Mammary microvascular endothelial cell (primary cell): ENCODE measurements at places on chromosomes 11 and 22. TPM values are rescaled to one million over a fixed set of nuclear protein-coding genes. Genes with fewer than 3 reads are reported as not detected.

CD3G gene
- total RNA-seq: not detected in 2 replicates

BEST1 gene
- total RNA-seq: not detected in 2 replicates

CHADL gene
- total RNA-seq: 3.1 and 3.8 TPM in 2 replicates

MS4A6E gene
- total RNA-seq: not detected in 2 replicates

LSP1 gene
- total RNA-seq: 0.20 TPM in 1 of 2 replicates, not detected in the other

EEF1G gene
- 1,562 and 1,604 TPM in 2 replicates for total RNA-seq

OR4C45 gene
- total RNA-seq: not detected in 2 replicates

XNDC1N gene
- total RNA-seq: 2.1 and 4.9 TPM in 2 replicates

DEUP1 gene
- total RNA-seq: not detected in 2 replicates

DMC1 gene
- 0.53 and 1.9 TPM in 2 replicates for total RNA-seq

DRICH1 gene
- not detected in 2 replicates for total RNA-seq

MRPL49 gene
- total RNA-seq: 64.6 and 81.9 TPM in 2 replicates

SEPTIN3 gene
- not detected in 2 replicates for total RNA-seq

ANGPTL5 gene
- total RNA-seq: not detected in 2 replicates

PRG3 gene
- not detected in 2 replicates for total RNA-seq

ARL14EP gene
- 13.9 and 15.9 TPM in 2 replicates for total RNA-seq

SUSD2 gene
- under 0.01 and 0.15 TPM in 2 replicates for total RNA-seq

NCF4 gene
- total RNA-seq: not detected in 2 replicates

GPHA2 gene
- total RNA-seq: not detected in 2 replicates

DENND5A gene
- 69.9 and 83.2 TPM in 2 replicates for total RNA-seq

CARD16 gene
- 171 and 181 TPM in 2 replicates for total RNA-seq

DLAT gene
- total RNA-seq: 41.2 and 46.1 TPM in 2 replicates
